ENCODE measurements at places on chromosomes 1 and 21. TPM values are rescaled to one million over a fixed set of nuclear protein-coding genes. Genes with fewer than 3 reads are reported as not detected.

The MYOG gene
- total RNA-seq = not detected

The HPCAL4 gene
- 0.28 TPM for total RNA-seq

The FAAH gene
- 0.77 TPM for total RNA-seq

The GBP3 gene
- 1.5 TPM for total RNA-seq

The PKLR gene
- total RNA-seq = not detected

The CXADR gene
- 12.0 TPM for total RNA-seq

The TEX38 gene
- total RNA-seq = not detected

The PLA2G2F gene
- not detected for total RNA-seq

The LRRC53 gene
- total RNA-seq = not detected

The ACOT11 gene
- 2.4 TPM for total RNA-seq

The SPRR2A gene
- not detected for total RNA-seq

The ZMYND12 gene
- 0.20 TPM for total RNA-seq

Data from A549 treated with RU486 at 1 μM for 4 hours (cell line).